ENCODE measurements at places on chromosomes 11 and 22.

DNA sequence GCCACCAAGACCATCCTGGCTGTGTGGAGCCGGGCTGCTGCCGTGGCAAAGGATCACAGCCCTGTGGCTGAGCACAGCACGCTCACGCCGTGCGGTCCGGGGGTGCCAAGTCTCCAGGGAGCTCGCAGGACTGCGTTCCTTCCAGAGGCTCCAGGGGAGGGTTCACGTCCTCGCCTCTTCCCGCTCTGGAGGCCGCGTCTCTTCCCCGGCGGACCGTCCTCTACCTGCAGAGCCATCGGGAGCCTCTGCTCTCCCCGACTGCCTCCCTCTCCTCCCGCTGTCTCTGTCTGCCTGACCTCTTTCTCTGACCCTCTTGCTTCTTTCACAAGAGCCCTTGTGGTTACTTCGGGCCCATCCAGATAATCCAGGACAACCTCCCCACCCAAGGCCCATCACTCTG lies 11.4 kb upstream of the MUC5AC start:
- no peak for DNase-seq

GRCh38 chr22:44129619-44129976 lies 51.1 kb upstream of the PARVG start:
- no peak for DNase-seq

DNA sequence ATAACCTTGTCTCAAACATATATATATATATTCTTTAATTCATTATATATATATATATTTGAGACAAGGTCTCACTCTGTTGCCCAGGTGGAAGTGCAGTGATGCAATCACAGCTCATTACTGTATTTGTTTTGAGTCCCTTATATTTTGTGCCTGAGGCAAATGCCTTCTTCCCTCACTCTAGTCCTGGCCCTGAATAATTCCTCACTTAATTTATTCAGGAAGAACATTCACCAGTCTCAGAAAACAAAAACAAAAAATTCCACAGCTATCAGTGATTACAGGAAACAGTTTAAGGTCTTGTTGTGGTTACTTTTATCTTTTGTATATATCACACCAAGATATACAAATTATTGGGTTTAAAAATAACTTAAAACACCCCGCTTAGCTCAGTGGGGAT lies 155.7 kb downstream of the CWF19L2 start:
- no peak for DNase-seq

GRCh38 chr22:42383287-42383686 lies 48.9 kb downstream of the NFAM1 start:
- no peak for DNase-seq

DNA sequence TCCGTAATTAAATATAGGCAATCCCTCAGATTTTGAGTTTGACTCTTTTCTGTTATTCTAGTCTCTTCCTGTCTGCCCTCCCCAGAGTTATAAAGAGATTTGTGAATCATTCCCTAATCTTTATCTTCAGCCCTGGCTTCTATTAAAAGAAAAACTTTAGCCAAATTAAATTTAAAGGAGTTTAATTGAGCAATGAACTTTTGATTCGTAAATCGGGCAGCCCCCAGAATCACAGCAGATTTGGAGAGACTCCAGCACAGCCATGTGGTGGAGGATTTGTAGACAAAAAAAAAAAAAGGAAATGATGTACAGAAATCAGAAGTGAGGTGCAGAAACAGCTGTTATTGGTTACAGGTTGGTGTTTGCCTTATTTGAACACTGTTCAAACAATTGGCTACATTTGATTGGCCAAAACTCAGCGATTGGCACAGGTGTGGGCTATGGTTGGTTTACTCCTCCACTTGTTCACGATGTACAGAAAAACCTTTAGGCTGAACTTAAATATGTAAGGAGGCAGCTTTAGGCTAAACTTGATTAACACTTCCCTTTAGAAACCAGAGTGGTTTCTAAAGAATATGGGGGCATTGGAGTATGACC lies 2.3 kb upstream of the ALKBH8 start:
- DNase-seq, result no peak

- DNase-seq, result no peak
These were observed 34.1 kb upstream of the TXNRD2 start for GRCh38 chr22:19975707-19976035.

- no peak for DNase-seq
These were observed 10.4 kb downstream of the OR51T1 start for GRCh38 chr11:4891996-4892640.

DNA sequence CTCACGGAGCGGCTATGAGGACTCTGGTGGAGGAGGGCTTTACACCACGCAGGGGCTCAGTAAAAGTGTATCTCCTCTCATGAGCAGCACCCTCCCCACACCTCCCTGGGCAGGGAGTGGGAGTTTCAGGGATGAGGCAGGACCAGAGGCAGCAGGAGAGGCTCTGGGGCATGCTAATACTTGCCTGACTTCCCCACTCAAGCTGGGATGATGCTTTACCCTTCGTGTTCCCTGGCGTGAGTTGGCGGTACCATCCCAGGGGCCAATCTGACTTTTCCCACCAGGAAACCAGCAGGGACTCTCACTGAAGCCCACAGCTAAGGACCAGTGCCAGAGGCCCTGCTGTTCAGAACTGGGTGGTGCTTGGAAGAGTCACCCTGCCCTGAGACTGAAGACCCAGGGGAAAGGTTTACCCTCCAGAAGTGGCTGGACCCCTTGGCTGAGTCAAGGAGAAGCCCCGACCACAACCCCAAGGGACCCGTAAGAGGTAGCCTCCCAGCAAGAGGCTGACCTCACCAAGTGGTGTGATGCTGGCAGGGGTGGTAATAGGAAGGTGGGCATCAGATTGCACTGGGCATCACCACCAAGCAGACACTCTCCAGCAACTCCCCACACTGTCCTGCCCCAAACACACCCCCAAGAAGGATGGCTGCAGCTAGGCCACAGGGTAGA lies 65.6 kb downstream of the THAP12 start:
- no peak for DNase-seq

DNA sequence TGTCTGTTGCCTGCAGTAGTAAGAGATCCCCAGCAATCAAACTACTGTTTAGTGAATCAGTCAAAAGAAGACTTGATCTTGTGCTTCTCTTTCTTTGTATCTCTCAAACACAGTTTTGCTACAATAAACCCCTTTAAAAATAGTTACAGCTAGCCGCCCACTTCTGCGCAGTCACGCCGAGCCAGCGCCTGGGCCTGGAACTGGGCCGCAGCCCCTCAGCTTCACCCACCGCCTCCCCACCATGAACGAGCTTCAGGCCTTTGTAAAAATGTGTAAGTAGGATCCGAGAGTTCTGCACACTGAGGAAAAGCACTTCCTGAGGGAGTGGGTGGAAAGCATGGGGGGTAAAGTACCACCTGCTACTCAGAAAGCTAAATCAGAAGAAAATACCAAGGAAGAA lies 60.5 kb downstream of the CWC15 start:
- DNase-seq, result no peak

DNA sequence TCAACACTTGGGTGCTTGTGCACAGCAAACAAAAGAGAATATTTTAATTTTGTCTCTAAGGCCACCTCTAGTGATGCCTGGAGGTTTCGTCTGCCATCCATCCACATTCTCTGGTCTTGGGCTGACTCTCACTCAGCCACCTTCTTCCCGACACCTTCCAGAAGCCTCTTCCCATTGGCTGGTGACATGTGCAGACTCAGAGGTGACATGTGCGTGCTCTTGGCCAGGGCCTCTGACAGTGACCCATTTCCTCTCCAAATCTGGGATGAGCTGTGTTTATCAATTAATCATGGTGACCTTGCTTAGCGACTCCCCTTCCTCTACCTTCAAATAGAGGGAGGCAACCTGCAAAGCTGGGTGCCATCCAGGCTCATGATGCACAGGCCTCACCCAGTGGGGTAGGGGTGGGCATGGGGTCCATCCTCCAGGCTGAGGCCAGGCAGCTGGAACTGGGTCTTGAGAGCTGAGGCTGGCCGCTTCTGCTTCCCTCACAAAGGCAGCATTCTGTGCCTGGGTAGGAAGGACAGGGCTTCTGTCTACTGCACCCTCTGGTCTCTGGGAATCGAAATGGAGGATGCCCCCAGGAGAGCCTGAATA lies 91.8 kb downstream of the DHCR7 start:
- no peak for DNase-seq

- DNase-seq, result no peak
These were observed 22.3 kb upstream of the MICAL2 start for GRCh38 chr11:12088047-12088481.

GRCh38 chr22:27107824-27108223 lies 450.4 kb downstream of the MIAT start:
- DNase-seq, result peak; percentile 73

- DNase-seq, result no peak
These were observed 13.1 kb downstream of the C1QTNF6 start for GRCh38 chr22:37174964-37175363.

Measured in NCI-H1105 treated with DMSO at 0.1 percent for 48 hours (cell line).